ENCODE measurements at places on chromosomes 5 and 9. TPM values are rescaled to one million over a fixed set of nuclear protein-coding genes. Genes with fewer than 3 reads are reported as not detected.

DNA sequence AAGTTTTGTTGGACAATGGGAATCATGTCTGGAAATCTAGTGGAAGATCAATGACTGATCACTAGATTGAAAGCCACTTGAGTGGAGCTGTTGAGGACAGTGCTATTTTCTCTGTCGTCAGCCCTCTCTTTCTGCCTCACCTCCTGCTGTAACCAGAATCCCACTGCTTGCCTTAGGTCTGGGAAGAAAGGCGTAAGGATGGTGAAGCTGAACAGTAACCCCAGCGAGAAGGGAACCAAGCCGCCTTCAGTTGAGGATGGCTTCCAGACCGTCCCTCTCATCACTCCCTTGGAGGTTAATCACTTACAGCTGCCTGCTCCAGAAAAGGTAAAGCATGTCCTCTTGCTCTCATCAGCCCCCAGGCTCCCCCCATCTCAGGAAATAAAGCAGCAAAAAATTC is 1.1 kb downstream of the NSG2 start:
- no peak for DNase-seq

GRCh38 chr5:36740259-36740898 is 134.0 kb downstream of the SLC1A3 start:
- peak; percentile 71 for DNase-seq

DNA sequence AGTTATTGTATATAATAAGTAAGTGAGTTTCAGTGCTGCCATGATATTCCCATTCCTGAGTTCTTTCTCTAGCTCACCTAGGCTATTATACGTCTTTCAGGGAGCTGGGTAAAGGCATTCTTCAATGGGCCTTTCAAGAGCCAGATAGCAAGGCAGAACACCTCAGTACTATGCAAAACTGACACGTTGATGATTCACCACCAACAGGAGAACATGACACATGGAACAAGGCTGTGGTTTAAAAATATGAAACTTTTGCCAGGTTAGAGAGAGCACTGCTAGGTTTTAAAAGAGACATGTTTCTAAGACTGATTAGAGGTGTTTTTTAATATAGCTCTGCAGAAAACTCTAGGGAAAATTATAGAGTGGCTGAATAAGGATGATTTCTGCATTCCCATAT is 95.9 kb downstream of the UGCG start:
- DNase-seq, result peak; percentile 82

IFNA2 gene
- not detected for total RNA-seq
